Fibroblast of upper back skin (primary cell): ENCODE measurements at places on chromosomes 2 and 18.

- no peak for DNase-seq
These were observed 34.2 kb downstream of the FIGN start for GRCh38 chr2:163701399-163702195.

DNA sequence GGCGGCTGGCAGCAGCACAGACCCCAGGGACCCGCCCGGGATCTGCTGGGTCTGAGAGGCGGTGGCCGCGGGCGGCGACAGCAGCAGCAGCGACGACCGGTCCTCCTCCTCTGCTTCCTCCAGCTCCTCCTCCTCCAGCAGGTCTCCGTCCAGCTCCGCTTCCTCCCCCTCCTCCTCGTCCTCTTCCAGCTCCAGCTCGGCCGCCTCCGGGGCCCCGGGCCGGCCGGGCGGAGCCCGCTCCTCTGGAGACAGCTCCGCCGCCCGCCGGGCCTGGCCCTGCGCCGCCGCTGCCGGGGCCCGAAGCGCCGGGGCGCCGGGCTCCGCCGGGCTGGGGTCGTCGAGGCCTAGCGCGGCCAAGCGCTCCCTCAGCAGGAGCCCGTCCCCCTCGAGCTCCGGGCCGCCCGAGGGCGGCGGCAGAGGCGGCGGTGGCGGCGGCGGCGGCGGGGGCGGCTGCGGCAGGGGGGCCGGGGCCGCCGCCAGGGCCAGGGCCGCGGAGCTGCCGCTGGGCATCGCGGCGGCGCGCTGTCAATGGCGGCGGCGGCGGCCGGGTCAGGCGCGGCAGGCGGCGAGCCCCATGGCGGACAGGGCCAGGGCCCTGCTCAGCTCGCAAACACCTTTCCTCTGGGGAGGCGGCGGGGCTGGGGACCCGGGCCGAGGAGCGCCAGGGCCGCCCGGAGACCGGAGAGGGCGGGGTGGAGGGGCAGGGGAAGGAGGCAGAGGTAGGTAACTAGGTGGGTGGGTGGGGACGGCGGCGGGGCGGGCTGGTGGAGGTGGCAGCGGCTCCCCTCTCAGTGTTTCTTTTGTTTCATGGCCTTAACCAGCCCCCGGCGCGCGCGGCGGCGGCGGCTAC lies 445 bp downstream of the MEX3C start:
- peak; percentile 48 for DNase-seq

DNA sequence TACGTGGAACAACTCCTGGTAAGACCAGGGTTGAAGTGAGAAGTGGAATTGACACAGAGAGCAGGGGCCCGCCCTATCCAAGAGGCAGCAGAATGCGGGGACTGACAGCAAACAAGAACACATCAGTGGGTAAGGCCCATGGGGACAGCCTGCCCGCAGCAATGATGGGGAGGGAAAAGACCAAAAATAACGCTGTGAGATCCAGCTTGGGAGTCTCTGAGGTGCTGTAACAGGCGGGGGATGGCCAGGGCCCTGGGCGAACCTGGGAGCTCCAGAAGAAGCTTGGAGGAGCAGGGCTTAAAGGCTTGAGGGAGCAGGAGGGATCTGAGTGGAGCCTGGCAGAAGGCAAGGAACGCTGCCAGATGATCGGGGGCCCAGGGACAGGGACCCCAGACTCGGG lies 173.4 kb downstream of the TMEM200C start:
- DNase-seq: no peak

DNA sequence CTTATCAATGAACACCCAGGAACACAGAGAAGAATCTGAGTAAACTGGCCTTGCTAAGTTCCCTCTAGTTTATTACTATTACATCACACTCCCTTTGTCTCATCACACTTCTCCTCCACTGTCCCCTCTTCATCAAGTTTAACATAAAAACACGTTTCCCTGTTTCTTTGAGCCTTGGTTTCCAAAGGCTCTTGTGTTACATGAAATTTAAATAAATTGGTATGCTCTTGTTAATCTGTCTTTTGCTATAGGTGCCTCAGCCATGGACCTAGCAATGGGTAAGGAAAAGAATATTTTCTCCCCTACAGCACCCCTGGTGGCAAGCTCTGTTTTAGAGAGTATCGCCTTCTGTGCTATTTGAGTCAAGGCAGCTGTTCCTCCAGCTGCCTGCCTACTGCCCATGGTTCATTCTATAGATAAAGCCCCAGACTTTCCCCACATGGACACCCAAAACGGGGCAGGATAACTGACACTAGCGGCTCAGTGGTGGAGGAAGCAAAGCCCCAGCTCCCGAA lies 31.8 kb downstream of the TGIF1 start:
- no peak for DNase-seq

GRCh38 chr2:234919711-234920110 lies 32.1 kb upstream of the SH3BP4 start:
- DNase-seq: peak; percentile 3

- DNase-seq: no peak
These were observed 385.2 kb downstream of the RIT2 start for GRCh38 chr18:42730272-42730671.

- no peak for DNase-seq
These were observed 26.5 kb upstream of the CHST9 start for GRCh38 chr18:27211569-27211968.

- DNase-seq: peak; percentile 63
These were observed 497.2 kb upstream of the NETO1 start for GRCh38 chr18:73365018-73365417.

GRCh38 chr2:14516844-14517243 lies 115.7 kb upstream of the LRATD1 start:
- DNase-seq: peak; percentile 98

DNA sequence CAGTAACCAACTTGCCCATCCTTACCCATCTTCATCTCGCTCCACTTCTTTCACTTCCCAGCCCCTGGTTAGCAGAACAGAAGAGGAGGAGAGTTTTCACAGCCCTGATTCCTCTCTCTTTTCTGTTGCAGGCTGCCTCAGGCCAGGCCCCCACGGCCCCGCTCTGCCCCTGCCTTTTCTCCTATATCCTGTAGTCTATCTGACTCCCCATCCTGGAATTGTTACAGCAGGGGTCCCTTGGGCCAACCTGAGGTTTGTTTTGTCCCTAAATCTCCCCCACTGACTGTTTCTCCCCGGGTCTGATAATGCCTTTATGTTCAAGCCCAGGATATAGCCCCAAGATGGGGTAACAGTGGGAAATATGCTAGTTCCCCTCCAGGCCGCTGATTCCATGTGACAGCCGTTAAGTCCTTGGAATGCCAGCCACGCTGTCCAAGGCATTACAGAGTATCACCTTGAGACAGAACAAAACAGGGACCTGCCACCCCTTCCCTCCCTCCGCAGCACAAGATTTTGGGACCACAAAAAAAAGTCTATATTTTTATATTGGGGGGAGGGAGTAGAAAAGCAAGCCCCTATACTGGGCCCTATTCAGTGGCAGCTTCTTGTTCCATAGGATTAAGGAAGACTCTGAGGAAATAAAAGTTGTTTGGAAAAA lies 1.4 kb downstream of the OST4 start:
- no peak for DNase-seq

DNA sequence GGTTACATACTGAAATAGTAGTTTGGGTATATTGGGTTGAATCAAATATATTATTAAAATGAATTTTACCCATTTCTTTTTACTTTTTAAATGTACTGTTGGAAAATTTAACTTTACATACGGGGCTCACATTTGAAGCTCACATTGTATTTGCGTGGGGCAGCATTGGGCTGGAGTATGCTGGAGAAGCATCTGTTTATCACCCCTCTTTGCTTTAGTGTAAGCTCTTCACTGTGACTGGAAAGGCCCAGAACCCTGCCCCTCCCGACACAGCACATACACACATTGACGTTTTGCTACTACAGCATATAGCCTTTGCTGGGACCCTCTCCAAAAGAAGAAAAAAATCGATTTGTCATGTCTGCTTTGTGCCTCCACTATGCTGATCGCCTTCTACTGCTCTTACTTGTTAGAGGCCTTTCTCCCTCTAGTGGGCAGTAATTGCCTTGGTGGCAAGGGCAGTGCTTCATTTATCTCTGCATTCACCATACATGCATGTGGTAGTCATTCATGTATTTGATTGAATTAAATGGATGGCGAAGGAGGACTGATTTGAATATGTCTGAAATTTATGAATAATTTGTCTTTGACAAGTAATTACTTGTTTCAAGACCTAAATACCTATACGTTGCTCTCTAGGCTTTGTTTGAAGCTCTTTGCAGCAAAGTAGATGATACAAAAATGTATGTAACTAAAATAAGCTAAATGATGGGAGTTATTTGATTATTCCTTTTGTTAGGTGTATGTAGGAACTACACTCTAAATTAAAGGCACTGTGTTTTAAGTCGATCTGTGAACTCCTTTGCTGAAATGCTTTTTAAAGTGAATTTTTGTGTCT lies 37.4 kb downstream of the VAPA start:
- DNase-seq: peak; percentile 70

DNA sequence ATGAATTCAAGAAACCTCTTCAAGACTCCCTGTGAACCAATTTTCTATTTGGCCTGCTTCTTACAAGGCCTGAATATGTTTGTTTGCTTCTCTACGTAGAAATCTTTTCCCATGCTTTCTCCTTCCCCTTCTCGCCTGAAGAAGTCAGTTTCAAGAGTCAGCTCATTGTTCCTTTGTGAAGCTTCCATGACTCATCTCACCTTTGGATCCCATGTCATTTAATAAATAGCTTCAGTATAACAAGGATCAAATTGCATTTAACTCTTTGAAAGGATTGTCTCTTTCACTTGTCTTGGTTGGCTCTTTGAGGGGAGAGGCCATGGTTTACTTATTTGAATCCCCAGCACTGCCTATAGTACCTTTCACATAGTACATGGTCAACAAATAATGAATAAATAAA lies 28.4 kb downstream of the CPS1 start:
- no peak for DNase-seq

GRCh38 chr2:147782141-147782930 lies 62.5 kb upstream of the ACVR2A start:
- DNase-seq: peak; percentile 32

DNA sequence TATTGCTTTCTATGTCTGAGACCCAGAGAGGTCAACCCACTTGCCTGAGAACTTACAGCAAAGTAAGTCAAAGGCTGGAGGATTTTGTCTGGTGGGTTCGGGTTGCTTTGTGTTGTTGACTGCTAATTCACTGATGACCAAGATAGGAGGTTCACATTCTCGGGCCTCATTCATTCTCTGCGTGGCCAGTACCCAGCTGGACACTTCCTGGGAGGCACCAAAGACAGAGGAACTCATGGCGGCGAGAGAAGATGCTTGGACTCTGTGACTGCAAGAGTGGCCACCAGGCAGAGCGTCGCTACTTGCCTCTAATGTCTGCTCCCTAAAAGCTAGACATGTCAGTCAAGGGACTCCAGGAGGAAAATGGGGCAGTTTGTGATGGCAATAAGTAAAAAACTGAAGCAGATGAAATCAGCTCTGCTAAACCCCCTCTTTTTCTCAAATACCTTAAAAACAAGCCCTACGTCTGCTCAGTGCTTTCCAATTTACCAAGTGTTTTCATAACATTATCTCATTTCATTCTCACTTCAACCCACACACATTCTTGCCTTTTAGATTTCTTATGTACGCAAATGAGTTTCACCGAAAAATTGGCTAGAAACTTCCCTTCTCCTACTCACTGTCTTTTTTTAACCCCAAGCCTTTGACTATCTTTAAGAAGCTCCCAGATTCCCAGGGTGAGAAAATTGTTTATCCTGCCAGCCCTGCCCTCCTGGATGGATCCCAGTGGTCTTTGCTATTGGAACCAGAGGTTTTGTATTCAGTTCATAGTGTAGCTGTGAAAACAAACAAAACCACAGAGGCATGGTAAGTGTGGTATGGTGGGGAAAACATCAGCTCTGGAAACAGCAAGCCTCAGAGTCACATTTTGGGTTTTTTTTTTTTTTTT lies 4.9 kb upstream of the LBH start:
- DNase-seq: no peak

DNA sequence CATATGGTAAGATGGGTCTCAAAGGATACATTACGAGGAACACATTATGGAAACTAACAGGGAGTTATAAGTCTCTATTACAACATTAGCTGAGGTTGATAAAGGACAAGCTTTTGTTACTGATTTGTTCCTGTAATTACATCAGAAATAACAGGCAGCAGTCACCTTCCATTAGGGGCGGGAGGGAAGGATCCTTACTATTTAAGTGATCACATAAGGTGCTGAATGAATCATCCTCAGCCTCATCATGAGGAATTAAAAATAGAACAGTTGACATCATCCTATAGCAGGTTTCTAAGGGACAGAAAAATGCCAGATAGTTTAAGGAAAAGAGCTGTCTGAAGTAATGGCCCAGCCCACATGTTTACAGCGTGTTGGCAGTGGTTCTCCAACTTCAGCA lies 86.9 kb upstream of the MGAT5 start:
- peak; percentile 68 for DNase-seq

GRCh38 chr2:23465936-23466335 lies 81.0 kb downstream of the KLHL29 start:
- no peak for DNase-seq

DNA sequence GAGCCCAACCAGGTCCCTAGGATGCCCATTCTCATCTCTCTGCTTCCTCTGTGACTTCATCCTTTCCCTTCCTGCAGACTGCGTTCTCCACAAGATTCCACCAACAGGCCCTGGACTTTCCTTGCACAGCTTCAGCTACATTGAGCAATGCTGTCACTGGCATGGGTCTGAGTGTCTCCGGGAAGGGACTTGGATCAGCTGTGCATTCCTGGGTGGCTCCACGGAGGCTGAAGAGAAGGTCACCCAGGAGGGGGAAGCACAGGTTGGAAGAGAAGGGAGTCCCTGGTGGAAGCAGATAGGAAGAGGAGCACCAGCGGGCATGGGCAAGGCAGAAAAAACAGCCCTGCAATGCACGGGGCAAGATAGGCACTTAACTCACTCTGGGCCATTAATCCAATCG lies 140.5 kb downstream of the UXS1 start:
- DNase-seq: no peak

GRCh38 chr2:215749092-215749957 lies 264.0 kb downstream of the MREG start:
- DNase-seq: no peak

DNA sequence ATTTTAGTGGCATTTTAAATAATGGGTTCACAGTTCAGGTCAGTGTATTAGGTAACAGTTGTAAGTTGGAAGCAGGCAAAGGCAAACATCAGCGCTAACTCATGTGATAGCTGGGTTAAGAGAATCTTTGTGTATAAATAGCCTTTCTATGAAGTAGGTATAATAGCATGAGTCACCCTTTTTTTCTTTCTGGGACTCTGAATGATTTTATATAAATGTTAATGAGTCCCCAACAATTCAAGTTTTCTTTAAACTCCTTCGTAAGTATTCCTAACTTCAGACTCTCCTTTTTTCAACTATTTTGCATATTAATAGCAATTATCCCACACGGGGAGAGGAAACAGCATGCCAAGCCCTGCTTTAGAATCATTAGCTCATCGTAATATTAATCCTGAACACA lies 384.3 kb downstream of the PIK3C3 start:
- no peak for DNase-seq

DNA sequence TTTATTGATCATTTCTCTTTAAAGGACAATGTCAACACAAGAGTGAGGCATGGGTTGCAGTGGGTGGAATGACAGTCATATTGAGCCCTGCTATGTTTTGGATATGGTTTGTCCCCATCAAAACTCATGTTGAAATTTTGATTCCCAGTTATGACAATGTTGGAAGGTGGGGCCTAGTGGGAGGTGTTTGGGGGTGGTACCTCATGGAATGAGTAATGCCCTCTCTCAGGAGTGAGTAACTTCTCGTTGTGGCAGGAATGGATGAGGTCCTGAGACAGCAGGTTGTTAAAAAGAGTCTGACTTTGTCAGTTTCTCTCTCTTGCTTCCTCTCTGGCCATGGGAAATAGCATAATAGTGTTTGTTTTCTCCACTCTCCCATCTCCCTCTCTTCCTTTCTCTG lies 345.3 kb downstream of the DCC start:
- no peak for DNase-seq
